MV-4-11 (cell line): ENCODE measurements at places on chromosomes 16 and 17.

- peak; percentile 82 for DNase-seq
These were observed 44.0 kb downstream of the PLCG2 start for GRCh38 chr16:81823111-81823510.

DNA sequence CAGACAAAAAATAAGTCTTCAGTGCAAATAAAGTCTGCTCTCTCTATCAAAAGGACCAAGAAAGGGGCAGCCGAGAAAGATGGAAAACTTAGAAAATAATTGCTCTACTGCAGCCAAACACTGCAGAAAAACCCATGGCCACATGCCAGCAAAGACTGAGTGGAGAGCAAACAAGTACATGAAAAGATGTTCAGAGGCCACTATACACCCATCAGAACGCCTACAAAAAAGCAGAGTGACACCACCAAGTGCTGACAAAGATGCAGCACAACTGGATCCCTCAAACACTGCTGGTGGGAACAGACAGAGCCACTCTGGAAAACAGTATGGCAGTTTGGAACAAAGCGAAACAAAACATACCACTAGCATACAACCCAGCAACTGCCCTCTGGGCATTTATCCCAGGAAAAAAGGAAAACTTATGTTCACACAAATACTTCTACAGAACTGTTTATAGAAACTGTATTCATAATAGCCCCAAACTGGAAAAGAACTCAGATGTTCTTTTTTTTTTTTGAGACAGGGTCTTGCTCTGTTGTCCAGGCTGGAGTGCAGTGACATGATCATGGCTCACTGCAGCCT lies 36.7 kb downstream of the KIAA0753 start:
- DNase-seq: no peak

DNA sequence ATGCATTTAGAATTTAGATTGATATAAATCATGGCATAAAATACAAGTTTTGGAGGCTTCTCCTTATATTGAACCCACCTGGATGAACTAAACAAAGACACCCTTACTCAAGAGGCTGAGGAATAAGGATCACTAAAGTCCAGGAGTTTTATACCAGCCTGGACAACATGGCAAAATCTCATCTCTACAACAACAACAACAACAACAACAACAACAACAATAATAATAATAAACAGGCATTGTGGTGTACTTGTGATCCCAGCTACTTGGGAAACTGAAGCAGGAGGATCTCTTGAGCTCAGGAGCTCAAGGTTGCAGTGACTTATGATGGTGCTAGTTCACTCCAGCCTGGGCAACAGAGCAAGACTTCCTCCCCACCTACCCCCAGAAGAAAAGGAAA lies 558.0 kb downstream of the TOX3 start:
- no peak for DNase-seq

DNA sequence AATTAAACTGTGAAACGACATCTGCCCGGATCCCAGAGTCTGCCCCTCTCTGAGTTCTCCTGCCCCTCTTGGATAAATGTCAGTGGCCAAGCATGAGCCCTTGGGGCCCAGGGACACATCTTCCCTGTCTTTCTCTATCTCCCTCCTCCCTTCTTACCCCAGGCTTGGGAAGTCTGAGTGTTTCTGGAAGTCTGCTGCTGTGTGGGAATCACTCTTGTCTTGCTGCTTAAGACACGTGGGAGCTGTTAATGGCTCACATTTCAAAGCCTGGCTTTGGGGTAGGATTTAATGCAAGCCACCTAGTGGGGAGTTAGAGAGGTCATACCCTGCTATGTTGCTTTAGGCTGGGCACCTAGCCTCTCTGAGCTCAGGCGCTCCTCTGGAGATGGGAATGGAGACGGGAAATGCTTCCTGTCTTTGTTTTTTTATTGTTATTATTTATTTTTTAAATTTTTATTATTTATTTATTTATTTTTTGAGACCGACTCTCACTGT lies 218.5 kb upstream of the CIBAR2 start:
- peak; percentile 66 for DNase-seq

DNA sequence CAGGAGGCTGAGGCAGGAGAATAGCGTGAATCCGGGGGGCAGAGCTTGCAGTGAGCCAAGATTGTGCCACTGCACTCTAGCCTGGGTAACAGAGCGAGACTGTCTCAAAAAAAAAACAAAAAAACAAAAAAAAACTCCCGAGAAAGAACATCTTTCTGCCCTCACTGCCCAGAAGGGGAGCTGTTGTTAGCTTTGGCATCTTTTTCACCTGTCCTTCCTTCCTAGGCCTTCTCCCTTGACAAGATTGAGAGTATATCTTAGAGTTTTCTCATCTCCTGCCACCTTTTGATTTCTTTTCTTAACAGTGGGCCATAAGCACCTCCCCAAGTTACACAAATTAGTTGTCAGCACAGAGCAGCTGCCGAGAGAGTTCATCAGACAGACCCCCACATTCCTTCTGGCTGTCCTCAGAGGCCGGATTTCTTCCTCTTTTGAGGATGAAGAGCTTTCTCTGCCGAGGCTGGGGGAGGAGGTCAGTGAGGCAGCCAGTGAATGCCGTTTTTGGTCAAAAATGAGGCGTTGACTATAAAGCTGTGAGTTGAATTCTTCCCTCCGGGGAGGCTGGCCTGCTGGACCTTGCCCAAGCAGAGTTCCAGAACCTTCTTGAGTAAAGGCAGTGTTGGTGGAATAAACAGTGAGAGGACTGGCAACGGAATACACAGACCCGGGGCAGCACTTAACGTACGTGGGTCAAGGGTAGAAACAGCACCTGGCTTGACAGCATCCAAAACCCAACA lies 127.0 kb downstream of the ABCC6 start:
- no peak for DNase-seq

- no peak for DNase-seq
These were observed 338.5 kb downstream of the MAF start for GRCh38 chr16:79261944-79262552.

GRCh38 chr16:8611886-8612600 lies 9.5 kb upstream of the METTL22 start:
- DNase-seq: no peak

DNA sequence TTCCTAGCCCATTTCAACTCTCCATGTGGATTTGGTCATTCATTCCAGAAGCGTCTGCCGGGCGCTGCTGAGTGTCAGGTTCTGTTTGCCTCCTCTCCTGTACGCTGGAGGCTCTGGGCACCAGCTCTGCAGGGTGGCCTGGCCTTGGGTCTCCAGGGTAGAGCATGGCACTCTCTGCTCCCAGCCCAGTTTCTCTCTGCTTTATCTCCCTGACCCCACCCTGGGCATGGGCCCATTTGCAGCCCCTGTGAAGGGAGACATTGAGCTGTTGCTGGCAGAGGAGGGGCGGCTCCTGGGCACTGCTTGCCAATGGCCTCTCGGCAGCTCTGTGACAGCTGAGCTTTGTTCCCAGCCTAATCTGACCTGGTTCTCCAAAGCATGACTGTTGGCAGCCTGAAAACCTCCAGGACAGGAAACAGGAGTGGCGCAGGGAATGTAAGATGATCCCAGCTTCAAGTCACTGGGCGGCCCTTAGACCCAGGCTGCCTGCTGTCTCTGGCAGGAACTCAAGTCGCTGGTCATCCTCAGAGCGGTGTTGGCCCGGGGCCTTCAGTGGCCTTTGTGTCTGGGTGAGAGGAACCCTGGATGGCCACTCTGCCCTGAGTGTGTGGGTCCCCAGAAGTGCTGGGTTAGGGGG lies 146.8 kb downstream of the SEC14L1 start:
- DNase-seq: no peak

- no peak for DNase-seq
These were observed 34.7 kb downstream of the KIAA0513 start for GRCh38 chr16:85062323-85062722.

DNA sequence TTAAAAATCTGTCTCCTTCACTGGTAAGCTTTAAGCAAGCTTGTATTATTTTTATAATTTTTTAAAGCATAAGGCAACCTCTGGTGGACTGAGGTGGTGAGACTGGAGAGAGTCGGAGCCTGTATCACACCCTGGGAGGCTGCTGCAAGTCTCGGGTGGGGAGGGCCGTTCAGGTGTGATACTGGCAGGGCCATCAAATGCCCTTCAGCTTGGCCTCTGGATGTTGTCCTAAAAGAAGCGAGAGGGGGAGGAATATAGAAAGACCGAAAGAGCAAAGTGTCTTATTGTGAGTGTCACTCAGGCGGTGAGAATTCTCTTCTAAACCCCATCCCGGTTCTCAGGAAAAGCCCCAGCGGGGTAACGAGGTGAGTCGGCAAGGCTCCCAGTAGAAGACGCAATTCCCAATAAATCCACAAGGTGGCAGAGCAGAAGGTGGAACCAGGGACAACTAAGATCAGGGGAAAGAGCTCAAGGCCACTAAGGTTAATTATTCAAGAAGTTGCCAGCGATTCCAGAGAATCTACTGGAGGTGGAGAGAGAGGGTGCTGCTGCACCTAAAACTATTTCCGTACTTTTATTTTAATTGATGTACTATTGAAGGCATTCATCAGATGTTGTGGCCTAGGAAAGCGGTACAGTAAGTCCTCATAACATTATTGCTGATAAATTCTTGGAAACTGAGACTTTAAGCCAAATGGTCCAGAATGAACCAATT lies 14.1 kb downstream of the C17orf67 start:
- peak; percentile 65 for DNase-seq

DNA sequence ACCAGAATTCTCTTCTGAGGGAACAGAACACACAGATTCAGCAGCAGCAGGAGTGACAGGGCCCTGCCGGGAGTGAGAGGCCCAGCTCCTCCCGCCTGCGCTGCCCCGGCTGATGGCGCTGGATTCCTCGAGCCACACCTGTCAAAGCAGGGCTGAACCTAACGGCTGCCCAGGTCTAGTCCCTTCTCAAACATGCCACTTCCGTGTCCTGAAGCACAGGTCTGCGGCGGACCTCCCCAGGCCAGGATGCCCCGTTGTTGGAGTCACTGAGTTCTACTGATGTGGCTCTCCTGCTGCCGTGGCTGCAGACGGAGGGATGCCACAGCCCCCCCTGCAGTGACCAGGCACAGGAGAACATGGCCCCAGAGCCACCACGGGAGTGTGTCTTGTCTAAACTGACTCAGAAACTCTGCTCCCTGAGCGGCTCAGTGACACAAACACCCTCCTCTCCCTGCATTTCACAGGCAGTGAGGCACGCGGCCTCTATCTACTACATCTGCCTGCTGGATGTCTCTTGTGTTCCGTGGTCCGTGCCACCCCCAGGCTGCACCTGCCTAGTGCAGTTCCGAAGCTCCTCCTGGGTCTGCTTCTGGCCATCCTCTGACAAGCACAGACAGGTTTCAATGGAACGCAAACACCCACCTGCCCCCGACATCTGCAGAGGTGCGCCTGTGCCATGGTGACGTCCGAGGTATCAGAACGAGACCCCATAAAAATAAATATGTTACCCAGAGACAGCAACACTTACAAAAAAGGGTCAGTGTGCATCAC lies 44.7 kb upstream of the DNAH17 start:
- no peak for DNase-seq
